H1 (cell line): ENCODE measurements at places on chromosomes 2 and 18. TPM values are rescaled to one million over a fixed set of nuclear protein-coding genes. Genes with fewer than 3 reads are reported as not detected.

DNA sequence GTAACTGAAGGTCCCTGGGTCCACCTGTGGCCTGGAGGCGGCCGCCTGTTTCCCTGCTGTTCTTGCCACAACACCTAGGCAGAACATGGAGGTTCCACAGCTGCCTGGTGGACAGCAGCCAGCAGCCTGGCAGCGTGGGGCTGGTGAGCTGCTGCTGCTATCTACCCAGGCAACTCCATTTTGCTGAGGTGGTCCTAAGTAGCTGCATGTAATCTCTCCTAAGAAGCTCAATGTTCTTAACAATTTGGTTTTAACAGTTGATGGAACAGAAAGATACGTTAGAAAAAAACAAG lies 66.7 kb downstream of the NDUFA10 start:
- no peaks in the 10 kb centered on the region for H3K27me3 ChIP-seq
- DNase-seq, result no peak
- no peak overlapping the region for H3K27ac ChIP-seq
- H3K4me1 ChIP-seq, result no peaks in the 10 kb centered on the region

DNA sequence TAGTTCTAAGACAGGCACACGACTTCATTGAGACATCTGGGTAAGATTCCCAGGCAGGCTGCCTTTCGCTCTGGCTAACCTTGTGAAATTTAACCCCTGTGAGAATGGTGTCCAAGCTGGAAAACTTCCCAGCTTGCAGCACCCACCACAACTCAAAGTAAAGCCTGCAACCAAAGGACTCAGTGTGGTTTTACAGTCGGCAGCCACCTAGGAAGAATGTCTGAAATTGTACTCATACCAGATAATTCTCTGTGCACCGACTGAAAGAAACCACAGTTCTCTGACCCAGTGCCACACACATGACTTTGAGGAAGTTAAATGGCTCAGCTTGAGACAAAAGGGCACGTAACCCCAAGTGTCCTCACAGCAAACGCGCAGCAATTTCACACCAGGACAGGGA lies 125.7 kb downstream of the RBMS1 start:
- peaks cover 5% of the 10 kb centered on the region for H3K4me1 ChIP-seq
- H3K27ac ChIP-seq, result no peak overlapping the region
- H3K27me3 ChIP-seq, result no peaks in the 10 kb centered on the region
- no peak overlapping the region for H3K4me3 ChIP-seq

DNA sequence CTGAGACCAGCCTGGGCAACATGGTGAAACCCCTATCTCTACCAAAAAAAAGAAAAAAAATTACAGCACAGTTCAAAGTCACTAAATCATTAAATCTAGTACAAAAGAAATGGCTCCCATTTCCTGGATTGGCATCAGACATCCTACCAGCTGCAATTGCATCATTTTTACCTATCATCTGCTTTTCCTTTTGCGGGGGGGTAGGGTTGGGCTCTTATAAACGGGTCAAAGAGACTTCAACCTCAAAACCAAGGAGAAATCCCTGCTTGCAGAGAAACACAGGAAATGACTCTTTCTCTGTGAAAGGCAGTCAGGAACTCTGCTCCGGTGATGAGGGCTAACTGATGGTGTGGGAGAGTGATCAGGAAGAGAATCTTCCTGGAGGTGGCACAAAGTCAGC lies 45.3 kb upstream of the RFX8 start:
- H3K4me3 ChIP-seq, result no peak overlapping the region
- H3K36me3 ChIP-seq, result 0 out of 2 replicates have a peak, but pooled peaks cover 3% of the 10 kb centered on the region
- no peak for DNase-seq
- H3K27ac ChIP-seq, result no peak overlapping the region

GRCh38 chr2:224038830-224039079 lies 331 bp downstream of the SERPINE2 start:
- peak overlapping the region; percentile 63 for H3K4me3 ChIP-seq
- H3K36me3 ChIP-seq, result no peaks in the 10 kb centered on the region
- H3K4me1 ChIP-seq, result no peaks in the 10 kb centered on the region
- DNase-seq, result no peak
- H3K27ac ChIP-seq, result no peak overlapping the region

GRCh38 chr18:68555879-68556301 lies 159.0 kb downstream of the TMX3 start:
- no peaks in the 10 kb centered on the region for H3K36me3 ChIP-seq
- H3K27me3 ChIP-seq, result no peaks in the 10 kb centered on the region
- H3K4me1 ChIP-seq, result no peaks in the 10 kb centered on the region
- DNase-seq, result no peak
- H3K4me3 ChIP-seq, result no peak overlapping the region

- no peak for DNase-seq
- no peaks in the 10 kb centered on the region for H3K36me3 ChIP-seq
- no peaks in the 10 kb centered on the region for H3K27me3 ChIP-seq
- no peak overlapping the region for H3K4me3 ChIP-seq
Observed at GRCh38 chr2:235343869-235344268, 150.0 kb upstream of the AGAP1 start.

DNA sequence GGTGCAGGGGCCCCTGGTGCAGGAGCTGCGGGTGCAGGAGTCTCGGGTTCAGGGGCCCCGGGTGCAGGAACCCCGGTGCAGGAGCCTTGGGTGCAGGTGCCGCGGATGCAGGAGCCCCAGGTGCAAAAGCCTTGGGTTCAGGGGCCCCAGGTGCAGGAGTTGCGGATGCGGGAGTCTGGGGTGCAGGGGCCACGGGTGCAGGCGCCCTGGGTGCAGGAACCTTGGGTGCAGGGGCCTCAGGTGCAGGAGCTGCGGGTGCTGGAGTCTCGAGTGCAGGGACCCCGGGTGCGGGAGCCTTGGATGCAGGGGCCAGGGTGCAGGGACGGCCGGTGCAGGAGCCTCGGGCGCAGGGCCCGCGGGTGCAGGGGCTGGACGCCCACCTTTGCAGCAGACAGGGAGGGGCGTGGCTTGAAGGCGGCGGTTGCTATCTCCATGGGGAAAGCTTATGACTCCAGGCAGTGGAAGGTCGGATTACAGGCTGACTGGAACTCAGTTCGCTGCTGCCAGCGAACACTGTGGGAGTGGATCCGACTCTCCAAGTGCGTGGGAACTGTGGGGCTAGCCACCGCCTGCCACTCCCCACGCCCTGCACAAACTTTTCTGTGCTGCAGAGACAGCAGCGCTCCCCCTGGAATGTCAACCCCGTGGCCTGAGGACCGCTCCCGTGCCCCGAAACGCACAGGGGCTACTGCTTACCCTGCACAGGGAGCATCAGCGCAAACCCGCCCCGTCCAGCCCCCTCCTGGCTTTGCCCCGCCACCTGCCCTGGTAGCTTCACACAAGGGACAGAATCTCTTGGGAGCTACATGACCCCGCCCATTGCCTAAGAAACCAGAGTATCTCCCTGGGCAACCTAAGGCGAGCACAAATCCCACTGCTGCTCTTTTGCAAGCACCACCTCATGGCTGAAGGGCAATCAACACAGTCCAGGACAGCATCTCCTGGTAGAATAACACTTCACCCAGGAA lies 40.3 kb downstream of the COPS9 start:
- H3K27ac ChIP-seq, result no peak overlapping the region
- H3K4me3 ChIP-seq, result peak overlapping the region; percentile 65
- no peaks in the 10 kb centered on the region for H3K36me3 ChIP-seq
- DNase-seq, result peak; percentile 71
- H3K4me1 ChIP-seq, result peaks cover 3% of the 10 kb centered on the region

DNA sequence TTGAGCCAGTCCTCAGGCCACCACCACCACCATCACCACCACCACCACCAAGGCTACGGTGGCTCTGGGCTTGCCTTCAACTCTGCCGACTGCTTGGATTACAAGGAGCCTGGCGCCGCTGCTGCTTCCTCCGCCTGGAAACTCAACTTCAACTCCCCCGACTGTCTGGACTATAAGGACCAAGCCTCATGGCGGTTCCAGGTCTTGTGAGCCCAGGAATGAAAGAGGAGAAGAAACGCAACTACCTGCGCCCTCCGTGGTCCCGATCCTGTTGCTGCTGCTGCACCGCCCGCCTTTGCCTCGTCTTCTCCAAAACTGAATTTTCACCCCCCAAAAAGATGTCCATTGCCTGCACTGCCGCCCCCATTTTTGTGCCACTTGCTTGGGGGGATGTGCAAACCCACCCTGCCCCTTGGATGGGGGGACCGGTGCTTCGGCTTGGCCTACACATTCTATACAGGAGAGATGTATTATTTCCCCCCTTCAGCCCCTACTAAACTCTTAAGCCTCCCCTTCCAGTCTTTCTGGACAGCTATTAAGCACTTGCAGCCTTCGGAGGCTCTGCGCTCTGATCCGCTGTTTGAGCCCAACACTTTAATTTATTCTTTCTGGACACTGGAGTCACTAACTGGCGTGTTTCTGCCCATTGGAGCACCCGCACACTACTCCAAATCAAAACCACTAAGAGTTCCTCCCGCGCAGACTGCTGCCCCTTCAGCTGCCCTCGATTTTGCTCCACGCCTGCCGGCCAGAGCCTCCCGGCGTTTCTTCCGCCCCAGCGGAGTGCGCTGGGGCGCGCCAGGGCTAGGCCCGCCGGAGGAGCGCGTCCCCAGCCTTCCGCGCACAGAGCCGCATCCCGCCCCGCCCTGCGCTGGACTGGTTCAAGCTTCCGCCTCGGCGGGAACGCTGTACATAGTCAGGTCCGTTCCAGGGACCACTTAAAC lies 5.7 kb downstream of the OTX1 start:
- H3K36me3 ChIP-seq, result no peaks in the 10 kb centered on the region; the same call in 1 of the 2 replicates
- H3K27me3 ChIP-seq, result peaks cover 86% of the 10 kb centered on the region
- peaks cover 9% of the 10 kb centered on the region for H3K4me1 ChIP-seq
- DNase-seq, result no peak

GRCh38 chr2:206693399-206694137 lies 24.6 kb downstream of the DYTN start:
- H3K4me3 ChIP-seq, result no peak overlapping the region
- H3K4me1 ChIP-seq, result no peaks in the 10 kb centered on the region
- H3K27me3 ChIP-seq, result no peaks in the 10 kb centered on the region
- H3K27ac ChIP-seq, result no peak overlapping the region

BOLL gene
- total RNA-seq, result not detected in 2 replicates

COLEC12 gene
- total RNA-seq, result 2.2 and 2.3 TPM in 2 replicates

MDH1B gene
- 2.1 and 2.7 TPM in 2 replicates for total RNA-seq
